ENCODE measurements at places on chromosomes 3 and 15.

GRCh38 chr15:66138892-66139590, 114.5 kb downstream of the MEGF11 start:
- DNase-seq = no peak

GRCh38 chr3:179658606-179659005, 5.8 kb downstream of the USP13 start:
- no peak for DNase-seq

DNA sequence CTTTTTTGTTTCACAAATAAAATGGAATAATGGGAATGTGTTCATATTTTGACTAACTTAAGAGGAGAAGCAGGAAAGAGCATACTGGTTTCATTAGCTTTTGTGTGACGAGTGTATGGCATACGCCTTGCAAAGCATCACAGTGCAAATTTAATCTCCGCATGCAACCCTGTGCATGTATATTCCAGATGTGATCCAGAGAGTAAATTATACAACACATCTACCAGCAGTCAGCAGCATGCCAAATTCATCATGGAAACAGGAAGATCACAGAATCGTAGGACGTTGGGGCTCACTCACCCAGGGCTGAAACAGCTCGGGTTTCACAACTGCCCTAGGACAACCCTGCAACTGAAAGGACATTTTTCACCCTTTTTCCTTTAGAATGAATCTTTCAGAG, 53.4 kb downstream of the ADAMTS9 start:
- no peak for DNase-seq

GRCh38 chr15:51649659-51650521, 27.3 kb upstream of the DMXL2 start:
- no peak for DNase-seq

DNA sequence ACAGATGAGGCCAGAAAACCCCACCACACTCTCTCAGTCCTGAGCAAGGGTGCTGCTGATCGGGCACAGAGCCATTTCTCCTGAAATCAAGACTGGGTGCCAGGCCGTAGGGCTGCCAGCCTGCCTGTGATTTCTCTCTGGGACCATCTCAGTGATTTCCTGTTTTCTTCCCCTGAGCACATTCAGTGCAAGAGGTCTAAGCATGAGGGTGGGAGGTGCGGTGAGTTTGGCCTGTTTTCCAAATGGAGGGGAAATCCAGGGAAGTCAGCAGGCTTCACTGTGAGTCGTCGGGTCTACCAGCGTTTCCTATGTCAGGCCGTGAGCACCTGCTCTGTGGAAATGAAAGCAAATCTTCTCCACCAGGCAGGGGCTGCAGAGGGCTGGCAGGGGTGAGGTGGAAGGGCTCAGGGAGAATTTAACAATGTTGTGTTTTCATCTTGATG, 82.3 kb downstream of the ST6GAL1 start:
- no peak for DNase-seq

GRCh38 chr3:150094150-150094933, 123.6 kb upstream of the PFN2 start:
- DNase-seq = peak; percentile 71

- no peak for DNase-seq
Measured at GRCh38 chr15:59173194-59173593, 33.4 kb upstream of the LDHAL6B start.

- DNase-seq = no peak
Measured at GRCh38 chr15:59953392-59953883, 50.7 kb upstream of the FOXB1 start.

DNA sequence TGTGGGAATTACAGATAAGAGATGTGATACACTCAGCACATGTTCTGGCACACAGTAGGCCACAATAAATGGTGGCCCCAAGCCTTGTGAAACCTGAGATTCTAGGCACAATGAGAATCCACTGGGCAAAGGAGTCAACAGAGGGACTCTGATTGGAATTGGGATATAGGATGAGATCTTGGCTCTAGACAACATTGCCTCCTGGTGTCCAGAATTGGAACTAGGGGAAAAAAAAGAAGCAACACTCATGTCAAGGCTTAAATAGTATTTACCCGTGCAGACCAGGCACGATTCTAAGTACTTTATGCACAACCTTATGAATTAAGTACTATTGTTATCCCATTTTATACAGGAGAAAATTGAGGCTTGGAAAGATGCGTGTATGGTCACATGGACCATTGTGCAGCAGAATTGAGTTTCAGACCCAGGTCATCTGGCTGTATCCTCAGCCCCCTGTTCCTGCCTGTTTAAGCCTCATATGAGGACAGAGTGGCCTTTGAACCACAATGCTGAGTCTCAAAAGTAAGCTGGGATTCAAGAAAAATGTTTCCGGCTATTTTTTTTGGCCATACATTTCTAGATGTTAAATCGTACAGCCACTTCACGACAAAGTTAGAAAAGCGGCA, 124.8 kb downstream of the SV2B start:
- DNase-seq = peak; percentile 47

DNA sequence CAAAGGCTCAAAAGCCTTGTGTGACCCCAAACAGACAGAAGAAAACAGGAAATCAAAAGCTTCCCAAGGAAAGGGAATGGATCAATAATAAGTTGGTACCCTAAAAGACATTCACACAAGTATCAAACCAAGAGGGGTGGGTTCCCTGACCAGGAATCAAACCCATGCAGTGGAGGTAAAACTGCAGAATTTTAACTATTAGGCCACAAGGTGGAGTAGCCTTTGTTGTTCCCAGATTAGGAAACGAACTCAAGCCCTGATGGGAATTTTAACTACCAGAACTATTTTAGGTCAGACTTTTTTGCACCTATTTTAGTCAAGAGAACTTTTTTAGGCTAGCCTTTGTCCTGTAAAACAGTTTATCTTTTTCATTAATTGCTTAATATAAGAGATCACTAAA, 31.4 kb downstream of the SETMAR start:
- no peak for DNase-seq

DNA sequence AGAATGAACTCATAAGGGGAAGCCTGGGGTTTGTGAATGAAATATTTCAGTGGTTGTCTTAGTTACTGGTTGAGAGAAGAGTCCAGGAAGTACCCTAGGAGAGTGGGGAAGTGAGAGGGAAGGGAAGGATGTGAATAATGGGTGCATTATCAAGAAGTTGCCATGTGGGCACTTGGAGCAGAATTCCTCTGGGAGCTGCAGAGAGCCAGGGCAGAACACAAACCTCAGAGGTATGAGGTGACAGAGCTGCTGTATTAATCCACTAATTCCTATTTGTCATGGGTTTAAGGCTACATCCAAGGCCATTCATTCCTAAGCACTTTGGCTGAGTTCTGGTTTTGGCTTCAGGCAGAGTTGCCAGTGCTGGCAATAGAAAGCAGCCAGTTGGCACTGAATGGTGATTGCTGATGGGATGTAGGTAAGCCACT, 29.0 kb downstream of the NDUFB4 start:
- no peak for DNase-seq

- DNase-seq = no peak
Measured at GRCh38 chr3:37591116-37591781, 270.4 kb upstream of the CTDSPL start.

Data from ELF-1 (cell line).